CD8-positive, alpha-beta T cell (primary cell): ENCODE measurements at places on chromosomes 3 and 15.

GRCh38 chr3:17795711-17796110, 53.3 kb upstream of the TBC1D5 start:
- no peak for DNase-seq

GRCh38 chr15:70699890-70700289, 63.5 kb downstream of the UACA start:
- DNase-seq, result no peak

- no peak for DNase-seq
Measured at GRCh38 chr15:39432026-39432425, 148.9 kb upstream of the THBS1 start.

DNA sequence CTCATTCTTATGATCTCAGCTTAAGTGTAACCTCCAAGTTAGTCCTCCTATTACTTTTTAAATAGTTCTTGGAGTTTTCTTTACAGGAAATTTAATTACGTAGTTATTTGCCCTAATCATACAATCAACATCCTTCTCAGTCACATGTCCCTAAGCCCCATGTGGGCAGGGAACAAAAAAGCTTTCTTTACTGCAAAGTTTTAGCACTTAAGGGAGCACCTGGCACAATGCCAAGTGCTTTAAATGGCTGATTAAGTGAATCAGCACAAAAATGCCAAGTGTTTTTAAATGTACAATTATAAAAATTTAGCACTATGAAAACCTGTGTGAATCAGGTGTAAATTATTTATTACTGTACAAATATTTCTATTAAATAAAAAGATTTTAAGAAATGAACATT, 445.3 kb downstream of the C3orf38 start:
- DNase-seq, result no peak
